ELR (cell line): ENCODE measurements at places on chromosomes 2 and 18.
A peak's percentile ranks its signal among the peaks of the same experiment; 100 is the strongest.

DNA sequence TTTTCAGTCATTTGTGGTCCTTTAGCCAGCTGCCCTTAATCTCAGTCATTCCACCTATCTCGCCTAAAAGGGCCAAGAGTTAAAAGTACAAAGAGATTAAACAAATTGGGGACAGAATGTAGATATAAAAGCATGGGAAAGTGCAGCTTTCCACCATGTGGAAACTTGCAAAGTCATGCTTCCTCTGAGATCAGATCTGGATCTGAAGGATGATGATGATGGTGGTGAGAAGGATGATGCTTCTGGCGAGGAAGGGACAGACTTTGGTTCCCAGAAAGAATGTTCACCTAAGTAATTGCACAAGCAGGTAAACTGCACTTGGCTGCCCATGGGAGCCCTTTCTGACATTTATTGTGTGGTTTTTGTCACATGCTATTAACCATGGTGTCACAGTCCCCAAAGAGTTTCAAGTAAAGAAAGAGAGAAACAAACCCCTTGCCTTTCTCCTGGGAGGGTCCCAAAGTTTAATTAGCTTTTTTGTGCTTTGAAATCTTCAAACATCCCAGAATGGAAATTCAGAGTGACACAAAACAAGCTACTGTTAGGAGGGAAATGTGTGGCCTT is 34.7 kb downstream of the KLF7 start:
- no peak for DNase-seq

- DNase-seq = no peak
These were observed 75.6 kb downstream of the COA5 start for GRCh38 chr2:98532756-98533155.

DNA sequence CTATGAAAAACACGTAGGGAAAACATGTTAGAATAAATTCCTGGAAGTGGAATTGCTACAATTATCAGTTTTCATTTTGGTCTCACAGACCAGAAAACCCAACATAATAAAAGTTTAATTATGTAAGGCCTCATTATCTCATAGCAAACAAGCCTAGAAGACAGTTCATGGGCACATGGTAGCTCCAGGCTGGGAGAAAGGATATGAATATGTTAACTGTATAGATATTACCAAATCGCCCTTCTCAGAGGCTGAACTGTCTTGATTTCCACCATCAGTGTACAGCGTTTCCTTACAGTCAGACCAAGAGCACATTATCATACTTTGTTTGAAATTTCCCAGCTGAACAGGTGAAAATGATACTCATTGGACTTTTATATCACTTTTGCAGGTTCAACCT is 17.1 kb upstream of the SLC35F6 start:
- no peak for DNase-seq

DNA sequence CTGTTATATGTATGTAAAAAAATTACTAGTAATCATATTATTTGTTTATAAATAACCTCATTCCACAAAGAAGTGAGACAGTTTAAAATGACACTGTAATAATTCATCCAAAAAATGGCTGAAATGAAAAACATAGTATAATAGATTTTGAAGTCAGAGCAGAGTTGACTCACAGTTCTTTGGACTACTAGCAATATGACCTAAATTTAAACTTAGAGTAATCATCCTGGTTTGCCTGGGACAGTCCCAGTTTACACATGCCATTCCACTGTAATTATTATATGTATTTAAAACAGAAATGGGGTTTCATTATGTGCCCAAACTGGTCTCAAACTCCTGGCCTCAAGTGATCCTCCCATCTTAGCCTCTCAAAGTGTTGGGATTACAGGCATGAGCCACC is 48.3 kb downstream of the CCDC88A start:
- DNase-seq = no peak

DNA sequence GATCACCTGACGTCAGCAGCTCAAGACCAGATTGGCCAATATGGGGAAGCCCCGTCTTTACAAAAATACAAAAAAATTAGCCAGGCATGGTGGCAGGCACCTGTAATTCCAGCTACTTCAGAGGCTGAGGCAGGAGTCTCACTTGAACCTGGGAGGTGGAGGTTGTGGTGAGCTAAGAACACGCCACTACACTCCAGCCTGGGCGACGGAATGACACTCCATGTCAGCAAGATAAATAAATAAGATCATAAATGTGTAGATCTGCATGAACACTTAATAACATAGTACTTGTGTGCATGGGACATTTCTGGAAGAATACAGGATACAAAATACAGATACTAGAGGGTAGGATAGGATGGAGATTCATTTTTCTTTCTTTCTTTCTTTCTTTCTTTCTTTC is 9.1 kb downstream of the EHD3 start:
- no peak for DNase-seq

- no peak for DNase-seq
These were observed 10.6 kb upstream of the NUP35 start for GRCh38 chr2:183113630-183114029.

DNA sequence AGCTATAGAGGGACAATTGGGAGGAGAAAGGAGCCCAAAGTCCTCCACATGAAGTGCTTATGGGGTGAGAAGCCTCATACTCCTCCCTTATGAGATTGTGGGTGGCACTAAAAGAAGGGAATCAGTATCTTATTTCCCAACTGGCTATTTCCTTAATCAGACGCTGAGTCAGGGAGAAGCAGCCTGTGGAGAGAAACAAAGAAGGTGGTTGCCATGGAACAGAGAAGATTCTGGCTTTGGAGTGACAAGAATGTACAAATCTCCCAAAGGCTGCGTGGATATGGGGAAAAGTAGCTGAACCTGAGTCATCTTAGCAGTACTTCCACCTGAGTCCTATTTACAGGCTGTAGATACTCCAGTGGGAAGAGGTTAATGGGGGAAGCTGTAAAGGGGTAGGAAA is 115.8 kb upstream of the CWC22 start:
- DNase-seq = peak; percentile 36

DNA sequence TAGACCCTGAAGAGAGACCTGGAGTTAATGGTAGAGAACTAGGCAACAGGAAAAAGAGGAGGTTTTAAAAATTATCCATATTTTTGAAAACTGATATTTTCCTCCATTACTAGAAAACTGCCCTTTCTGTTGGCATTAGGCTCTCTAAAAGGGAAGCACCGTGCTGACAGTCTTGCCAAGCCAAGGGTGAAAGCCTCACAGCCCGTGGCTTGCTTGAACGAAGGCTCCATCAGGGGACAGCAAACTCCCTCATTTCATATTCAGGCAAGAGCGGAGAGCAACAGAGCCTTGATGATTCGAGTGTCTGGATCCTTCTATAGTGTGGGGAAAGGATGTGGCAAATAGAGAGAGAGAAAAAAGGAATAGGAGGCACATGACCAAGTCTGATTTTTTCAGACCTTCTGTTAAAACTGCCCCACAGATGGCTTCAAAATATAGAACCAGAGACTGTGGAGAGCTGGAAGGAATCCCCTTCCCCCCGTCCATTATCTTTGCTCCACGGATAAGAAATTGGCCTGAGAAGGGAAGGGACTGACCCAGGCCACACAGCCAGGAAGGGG is 67.0 kb downstream of the CACNB4 start:
- DNase-seq = no peak

DNA sequence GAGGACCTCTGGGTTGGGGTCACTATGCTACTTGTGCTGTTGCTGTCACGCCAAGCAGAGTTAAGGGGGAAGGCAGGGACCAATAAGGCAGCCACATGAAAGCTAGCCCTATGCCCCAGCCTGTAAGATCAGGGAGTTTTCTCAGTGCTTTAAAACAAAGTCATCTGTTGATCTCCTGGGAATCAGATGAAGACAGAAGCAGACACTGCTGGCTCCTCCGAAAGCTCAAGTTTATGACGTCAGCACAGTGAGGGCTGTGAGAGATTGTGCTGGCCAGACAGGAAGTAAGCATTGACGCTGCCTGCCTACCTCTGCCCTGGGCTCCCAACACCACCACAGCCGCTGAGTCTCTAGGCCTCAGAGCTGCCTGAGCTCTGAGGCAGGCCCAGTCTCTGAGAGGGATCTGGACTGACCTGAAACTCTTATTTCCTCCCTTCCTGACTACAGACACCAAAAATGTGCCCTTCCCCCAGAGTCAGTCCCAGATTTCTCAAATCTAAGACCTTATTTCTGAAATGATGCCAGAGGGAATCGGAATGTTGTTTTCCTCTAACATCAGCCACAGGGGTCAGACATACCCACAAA is 118.1 kb upstream of the EPAS1 start:
- DNase-seq = peak; percentile 92

DNA sequence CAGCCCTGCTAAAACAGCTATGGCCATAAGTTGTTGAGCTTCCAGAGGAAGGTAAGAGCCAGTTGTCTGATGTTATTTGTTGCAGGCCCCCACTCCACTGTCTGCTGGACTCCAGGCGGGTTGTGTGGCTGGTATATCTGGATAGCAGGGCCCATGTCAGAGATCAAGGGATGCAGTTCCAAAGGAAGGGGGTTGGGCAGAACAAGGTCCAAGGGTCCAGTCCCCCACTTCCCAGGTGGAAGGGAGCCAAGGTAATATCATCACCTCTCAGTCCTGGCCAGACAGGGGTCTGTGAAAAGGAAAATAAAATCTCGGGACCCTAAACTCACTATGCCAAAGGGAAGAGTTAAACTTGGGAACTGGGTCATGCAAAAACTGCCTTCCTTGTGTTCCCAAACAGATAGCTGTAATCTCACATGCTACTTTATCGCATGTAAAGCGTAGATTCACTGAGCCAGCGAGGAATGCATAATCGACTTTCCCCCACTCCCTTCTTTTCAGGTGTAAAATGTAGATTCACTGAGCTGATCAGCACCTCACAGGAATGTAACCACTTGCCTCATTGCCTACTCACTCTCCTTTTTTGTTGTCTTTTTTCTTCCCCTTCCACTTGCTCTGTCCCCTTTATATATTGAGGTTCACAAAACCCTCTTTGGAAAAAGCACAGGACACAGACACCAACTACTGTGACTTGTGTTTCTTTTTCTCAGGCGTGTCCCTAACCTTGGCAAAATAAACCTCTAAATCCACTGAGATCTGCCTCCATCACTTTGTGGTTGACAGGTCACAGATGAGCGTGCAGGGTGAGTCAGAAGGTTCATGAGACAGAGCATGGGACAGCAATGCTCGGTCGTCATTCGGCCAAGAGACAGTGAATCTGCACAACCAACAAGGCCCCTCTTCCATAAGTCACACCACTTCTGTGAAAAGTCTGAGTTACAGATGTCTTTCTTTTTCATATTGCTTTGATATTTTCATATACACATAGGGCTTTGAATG is 255.3 kb upstream of the SIX2 start:
- peak; percentile 90 for DNase-seq

- DNase-seq = no peak
These were observed 37.7 kb downstream of the NETO1 start for GRCh38 chr18:72830109-72830508.

- DNase-seq = no peak
These were observed 42.5 kb upstream of the PPP1CB start for GRCh38 chr2:28709101-28709500.

GRCh38 chr2:65331336-65332025 is 100.9 kb downstream of the SPRED2 start:
- no peak for DNase-seq

GRCh38 chr2:240397924-240398645 is 37.4 kb upstream of the GPC1 start:
- no peak for DNase-seq

- DNase-seq = no peak
These were observed 135.8 kb upstream of the SMAD2 start for GRCh38 chr18:48066225-48066652.

- DNase-seq = no peak
These were observed 190.2 kb downstream of the IKZF2 start for GRCh38 chr2:212961255-212961654.

GRCh38 chr2:105814291-105814940 is 69.7 kb downstream of the NCK2 start:
- no peak for DNase-seq

- DNase-seq = peak; percentile 57
These were observed 1.3 kb downstream of the KCMF1 start for GRCh38 chr2:84972207-84972783.

GRCh38 chr2:174610243-174610995 is 12.8 kb upstream of the WIPF1 start:
- no peak for DNase-seq

DNA sequence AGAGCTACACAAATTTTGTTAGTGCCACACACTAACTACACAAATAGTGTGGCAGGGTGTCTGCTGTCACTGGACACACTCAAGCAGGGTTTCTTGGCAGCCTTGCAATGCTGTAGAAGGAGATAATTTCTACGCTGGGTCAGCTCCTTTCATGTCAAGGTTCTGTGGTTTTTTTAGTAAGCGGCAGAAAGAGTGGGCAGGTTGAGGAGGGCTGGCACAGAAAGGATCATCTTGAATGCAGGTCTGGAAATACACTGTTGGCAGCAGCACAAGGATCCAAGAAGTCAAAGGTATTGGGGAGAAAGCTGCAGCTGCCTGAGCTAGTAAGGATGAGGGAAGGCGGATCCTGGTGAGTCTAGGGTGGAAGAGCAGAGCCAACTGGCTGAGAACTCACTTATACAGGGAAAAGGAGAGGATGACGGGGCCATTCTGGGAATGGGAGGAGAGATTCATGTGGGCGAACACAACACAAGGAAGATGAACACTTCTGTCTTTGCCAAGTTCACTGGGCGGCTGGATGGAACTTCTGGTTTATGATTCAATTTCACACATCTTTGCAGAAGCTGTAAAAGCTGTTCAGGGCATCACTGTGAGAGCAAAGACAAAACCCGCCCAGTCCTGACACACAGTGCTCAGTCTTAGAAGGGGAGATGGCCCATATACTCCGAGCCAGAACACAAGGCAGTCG is 16.9 kb upstream of the CYRIA start:
- DNase-seq = no peak

GRCh38 chr2:3771576-3771975 is 68.2 kb downstream of the DCDC2C start:
- no peak for DNase-seq

- no peak for DNase-seq
These were observed 66.2 kb upstream of the LCLAT1 start for GRCh38 chr2:30380824-30381223.

- no peak for DNase-seq
These were observed 97.4 kb downstream of the ADD2 start for GRCh38 chr2:70670626-70671025.

DNA sequence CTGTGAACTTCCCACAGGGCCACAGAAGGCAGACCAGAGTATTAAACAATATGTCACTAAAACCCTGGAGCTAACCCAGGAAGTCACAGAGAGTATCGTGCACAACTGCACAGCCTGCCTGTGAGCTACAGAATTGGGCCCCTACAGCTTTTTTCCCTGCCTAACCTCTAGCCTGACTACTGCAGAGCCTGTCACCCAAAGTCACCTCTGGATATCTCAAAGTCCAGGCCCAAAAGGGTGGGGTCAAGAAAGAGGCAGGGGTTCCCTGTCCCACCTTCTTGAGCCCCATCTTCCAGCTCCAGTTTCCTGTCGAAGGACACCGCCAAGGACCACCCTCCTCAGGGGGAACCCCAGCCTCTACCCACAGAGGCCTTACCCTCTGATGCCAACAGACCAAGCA is 13.5 kb downstream of the GAD1 start:
- DNase-seq = no peak

GRCh38 chr2:204454672-204455380 is 90.4 kb upstream of the PARD3B start:
- no peak for DNase-seq

DNA sequence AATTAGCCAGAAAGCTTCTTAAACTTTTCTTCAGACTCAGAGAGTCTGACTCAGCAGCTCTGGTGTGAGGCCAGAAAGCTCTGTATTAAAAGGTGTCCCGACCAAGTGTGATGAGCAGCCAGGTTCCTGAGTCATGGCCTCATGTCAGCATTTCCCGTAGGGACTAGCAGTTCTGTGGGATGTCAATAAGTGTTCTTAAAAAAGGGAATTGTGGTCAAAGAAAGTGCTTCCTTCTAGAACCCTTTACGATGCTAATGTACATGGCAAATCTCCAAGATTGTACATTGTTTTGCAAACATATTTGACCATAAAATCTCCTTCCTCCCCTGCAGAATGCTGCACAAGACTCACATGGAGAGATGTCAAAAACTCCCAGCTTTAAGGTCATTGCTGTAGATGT is 80.1 kb downstream of the PLA2R1 start:
- DNase-seq = peak; percentile 44
